ENCODE measurements at places on chromosomes 3 and 15. TPM values are rescaled to one million over a fixed set of nuclear protein-coding genes. Genes with fewer than 3 reads are reported as not detected.

The CNTN6 gene
- not detected for total RNA-seq

The CAND2 gene
- under 0.01 TPM for total RNA-seq

- peak; percentile 63 for DNase-seq
Measured at GRCh38 chr15:52677593-52678467, 1.4 kb downstream of the ATOSA start.

The ANKRD34C gene
- total RNA-seq, result not detected

The PTPRG gene
- total RNA-seq, result 44.9 TPM

The USP50 gene
- not detected for total RNA-seq

The DUOX1 gene
- not detected for total RNA-seq

DNA sequence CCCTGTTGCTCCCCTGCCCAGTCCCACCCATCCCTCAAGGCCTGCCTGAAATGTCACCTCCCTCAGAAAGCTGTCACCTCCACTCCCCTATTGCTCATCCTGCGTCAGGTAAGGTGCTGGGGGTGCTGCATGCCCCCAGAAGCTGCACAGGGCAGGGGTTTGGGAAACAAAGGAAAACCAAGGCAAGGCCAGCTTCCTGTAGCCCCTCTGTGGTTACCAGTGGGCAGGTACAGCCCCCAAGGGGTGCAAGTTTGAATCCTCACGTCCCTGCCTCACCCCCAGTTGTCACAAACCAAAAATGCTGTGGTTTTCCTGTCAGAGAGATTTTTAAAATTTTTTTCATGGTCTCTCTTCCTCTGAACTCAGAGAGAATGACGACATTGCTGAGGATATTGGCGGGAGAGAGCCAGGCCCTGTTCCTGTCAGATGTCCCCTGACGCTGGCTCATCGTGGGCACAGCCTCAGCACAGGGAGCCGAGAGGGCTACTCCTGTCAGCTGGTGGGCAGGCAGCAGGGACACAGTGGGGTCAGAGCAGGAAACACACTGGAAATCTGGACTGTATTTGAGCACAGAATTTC is 27.0 kb downstream of the PSTPIP1 start:
- peak; percentile 29 for DNase-seq

The RTP3 gene
- not detected for total RNA-seq

DNA sequence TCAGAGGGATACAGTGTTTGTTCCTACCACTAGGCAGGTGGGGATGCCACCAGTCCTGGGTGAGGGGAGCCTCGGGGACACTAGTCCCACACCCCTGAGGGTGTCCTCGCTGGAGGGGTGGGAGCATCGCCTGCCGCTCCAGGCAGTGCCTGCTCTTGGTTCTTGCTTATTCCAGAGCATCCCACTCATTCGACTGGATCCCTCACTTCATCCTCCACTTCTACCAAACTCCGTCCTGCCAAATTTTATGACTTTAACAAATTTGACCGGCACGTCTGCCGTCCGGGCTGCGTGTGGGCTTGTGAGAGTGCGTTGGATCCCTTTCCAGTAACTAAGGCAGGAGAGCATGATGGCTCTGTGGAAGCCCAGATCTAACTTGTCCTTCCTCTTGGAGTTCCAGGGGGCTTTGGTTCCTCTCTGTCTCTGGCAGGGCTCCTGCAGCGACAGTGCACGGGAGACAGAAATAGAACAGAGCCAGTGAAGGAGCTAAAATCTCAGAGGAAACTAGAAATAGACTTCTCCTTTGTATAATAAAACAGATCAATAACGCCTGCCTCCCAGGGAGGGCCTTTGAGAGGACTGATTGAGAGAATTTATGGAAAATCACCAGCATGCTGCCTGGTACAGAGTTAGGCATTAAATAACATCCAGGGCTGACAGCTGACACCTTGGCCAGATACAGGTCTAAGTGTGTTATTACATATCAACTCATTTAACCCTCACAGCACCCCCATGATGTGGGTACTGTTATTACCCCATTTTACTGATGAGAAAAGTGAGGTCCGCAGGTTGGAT is 34.5 kb downstream of the MGLL start:
- DNase-seq, result no peak

The OSTN gene
- not detected for total RNA-seq

The HRG gene
- total RNA-seq, result not detected

The NMB gene
- 36.2 TPM for total RNA-seq

DNA sequence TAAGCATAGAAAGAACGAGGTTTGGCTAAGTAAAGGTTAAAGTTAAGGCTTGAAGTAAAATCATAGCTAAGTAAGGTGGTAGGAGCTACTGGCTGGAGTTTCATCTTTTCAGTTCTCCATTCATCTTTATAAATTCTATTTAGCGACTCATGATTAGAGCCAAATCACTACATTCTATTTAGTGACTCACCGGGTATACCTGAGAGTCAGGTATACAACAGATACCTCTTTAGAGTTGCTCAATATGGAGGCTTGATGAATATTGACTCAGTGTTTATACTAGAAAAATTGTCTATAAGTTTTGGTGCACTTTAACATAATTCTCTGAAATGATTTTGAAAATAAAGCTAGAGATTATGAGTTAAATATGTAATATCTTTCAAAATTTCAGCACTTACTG is 328.8 kb upstream of the GRM7 start:
- DNase-seq, result no peak

- DNase-seq, result no peak
Measured at GRCh38 chr15:100350434-100351226, 8.9 kb upstream of the ADAMTS17 start.

DNA sequence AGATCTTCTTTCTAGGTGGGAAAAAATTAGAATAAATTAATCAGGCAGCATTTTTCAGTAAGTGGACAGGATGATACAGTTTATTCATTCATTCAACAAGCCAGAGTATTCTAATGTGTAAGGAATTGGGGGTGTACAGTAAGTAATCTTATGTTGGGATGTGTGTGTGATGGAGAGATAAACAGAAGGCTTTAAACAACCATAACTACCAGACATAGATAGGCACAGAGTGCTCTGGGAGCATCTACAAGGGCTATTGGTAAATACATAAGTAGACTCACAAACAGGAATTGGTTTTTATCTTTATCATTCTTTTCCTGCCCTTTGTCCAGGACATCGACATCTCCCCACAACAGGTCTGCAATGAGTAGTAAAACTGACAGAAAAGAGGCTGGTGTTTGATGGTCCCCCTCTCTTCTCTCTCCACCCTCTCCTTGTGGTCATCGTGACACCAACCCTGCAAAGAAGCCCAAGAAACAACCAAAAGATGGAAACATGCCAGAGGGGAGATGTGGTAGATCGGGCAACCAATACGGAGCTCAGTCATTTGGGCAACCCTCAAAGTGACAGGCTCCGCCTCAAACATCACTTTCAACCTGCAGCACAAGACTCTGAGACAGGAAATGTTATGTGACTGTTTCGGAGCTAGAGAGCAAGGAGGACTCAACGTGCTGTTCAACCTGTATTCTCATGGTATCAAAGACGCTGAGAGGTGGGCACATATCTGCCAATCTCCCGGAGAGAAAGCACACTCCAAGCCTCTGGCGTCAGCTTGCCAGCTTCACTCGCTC is 28.7 kb upstream of the B3GNT5 start:
- DNase-seq, result no peak

The CLCN2 gene
- total RNA-seq, result 3.0 TPM

DNA sequence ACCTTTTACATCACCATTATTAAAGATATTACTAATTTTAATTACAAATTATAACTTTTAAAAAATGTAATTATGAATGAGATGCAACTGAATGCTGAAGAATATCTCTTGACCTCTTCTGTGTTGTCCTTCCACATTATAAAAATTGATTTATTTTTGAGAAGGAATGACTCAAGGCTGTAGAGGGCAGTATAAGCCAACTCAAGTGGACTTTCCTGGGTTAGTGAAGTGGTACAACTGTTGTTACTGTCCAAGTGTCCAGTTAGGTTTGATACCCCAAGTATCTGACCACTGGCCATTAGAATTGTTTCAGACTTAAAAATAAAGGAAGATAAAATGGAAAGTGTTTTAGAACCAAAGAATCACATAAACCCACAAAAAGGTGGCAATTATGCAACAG is 51.9 kb downstream of the BBX start:
- peak; percentile 41 for DNase-seq

The SLC9C1 gene
- total RNA-seq, result not detected

DNA sequence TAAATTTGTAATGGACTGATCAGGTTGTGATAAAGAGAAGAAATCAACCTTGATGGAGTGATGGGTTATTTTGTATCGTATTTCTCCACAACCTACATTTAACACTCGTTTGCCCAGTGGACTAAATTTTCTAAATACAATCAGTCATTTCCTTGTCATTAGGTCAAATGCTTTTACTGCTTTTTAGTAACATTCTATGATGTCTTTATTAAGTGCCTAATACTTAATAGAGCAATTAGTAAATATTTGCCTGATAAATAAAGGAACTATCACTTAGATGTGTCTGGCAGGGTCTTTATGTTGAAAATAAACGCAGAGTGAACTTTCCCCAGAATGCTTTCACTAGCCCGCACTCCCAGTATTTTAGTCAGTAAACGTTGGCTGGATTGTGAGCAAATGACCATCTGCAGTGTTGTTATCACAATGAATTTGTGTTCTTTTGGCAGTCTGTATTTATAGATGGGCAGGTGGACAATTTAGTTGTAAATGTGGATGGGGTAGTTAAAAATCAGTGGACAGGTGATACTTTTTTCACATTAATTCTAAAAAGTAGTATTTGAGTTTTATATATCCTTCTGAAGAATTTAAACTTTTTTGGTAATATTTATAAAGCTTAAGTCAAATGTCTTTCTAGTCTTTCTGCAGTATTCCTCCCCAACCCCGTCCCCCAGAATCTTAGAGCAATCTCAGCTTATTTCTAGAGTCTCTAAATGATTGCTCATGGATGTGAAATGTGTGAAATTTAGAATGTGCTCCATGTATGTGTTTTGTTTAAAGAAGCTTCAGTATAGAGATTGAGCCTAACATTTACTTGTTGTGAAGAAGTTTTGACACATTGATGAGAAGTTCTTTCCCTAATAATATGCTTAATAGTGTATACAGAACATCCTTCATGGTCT is 4.9 kb downstream of the USP3 start:
- DNase-seq, result no peak

GRCh38 chr15:57500979-57501576 is 90.6 kb upstream of the MYZAP start:
- DNase-seq, result peak; percentile 24

DNA sequence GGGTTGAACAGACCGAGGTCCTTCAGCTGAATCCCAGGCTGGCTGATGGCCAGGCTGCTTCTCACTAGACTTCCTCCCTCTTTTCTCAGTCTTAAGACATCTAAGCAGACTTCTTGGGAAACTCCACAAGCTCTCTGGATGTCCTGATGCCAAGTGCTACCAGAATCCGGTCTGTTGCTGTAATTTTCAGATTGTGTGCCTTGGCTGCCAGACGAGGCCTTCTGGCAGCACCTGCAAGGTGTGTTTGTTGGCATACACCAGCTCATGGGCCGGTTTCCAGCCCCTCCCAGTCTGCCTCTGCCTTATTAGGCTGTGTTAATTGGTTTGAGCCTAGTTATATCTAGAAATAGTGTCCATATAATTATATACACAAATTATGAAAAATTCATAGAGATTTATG is 120.6 kb downstream of the TNIK start:
- no peak for DNase-seq

DNA sequence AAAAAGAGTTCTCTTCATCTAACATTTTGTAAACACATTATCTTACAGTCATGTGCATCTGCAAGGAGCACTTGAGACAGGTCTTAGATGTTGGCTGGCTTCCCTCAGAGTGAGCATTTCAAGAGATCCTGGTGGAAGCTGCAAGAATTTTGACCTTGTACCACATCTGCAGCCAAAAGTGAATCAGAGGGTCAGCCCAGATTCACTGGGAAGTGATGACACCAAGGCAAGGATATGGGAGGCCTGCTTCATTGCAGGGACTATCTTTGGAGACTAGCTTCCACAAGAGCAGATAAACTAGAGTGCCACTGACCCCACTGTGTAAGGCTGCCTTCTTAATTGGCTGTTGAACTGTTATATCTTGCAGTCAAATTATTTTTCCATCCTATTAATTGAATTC is 21.3 kb upstream of the GADL1 start:
- DNase-seq, result no peak
